Left lung (tissue), 14 donors: ENCODE measurements at places on chromosomes 11 and 22. TPM values are rescaled to one million over a fixed set of nuclear protein-coding genes. Genes with fewer than 3 reads are reported as not detected.

Gene OR52N4
- not detected for polyA plus RNA-seq

Gene F2
- polyA plus RNA-seq: 0.56 TPM

GRCh38 chr11:85236211-85236610, 390.9 kb downstream of the DLG2 start:
- no peak for DNase-seq

DNA sequence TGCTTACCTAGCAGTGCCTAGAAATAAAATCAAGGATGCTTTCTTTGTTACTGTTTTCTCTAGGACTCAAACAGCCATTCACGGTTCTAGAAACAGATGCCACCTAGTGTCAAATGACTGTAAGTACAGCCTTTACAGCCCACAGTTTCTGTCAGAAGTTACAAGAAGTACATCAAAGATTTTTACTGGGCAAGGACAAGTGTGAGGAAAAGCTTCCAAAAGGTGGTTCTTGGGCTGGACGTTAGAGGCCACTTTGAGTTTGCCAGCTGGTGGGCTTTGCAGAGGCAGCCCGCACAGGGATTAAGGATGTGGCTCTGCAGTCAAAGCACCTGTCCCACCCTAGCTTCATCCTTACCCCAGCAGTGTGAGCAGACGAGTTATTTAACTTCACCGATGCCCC, 6.9 kb downstream of the KMT5B start:
- no peak for DNase-seq

- no peak for DNase-seq
Measured at GRCh38 chr11:11995601-11996000, 12.8 kb downstream of the DKK3 start.

Gene GAS2
- 10.2 TPM for polyA plus RNA-seq

DNA sequence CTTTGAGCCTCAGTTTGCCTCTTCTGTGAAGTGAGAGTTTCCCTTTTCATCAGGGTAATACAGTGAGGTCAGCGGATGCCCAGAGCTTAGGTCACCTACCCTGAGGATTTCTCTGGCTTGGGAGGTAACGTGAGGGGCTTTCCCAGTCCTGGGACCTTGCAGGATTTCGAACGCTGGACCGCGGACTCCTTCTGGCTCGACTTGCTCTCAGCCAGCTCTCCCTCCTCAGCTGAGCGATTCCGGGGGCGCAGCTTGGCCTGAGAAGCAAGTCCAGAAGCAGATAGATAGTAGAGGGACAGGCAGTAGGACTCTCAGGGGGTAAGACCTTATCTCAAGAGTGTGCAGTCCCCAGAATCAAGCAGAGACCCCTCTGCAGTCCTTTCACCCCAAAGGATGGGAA, 24.0 kb downstream of the TNKS1BP1 start:
- DNase-seq: no peak

DNA sequence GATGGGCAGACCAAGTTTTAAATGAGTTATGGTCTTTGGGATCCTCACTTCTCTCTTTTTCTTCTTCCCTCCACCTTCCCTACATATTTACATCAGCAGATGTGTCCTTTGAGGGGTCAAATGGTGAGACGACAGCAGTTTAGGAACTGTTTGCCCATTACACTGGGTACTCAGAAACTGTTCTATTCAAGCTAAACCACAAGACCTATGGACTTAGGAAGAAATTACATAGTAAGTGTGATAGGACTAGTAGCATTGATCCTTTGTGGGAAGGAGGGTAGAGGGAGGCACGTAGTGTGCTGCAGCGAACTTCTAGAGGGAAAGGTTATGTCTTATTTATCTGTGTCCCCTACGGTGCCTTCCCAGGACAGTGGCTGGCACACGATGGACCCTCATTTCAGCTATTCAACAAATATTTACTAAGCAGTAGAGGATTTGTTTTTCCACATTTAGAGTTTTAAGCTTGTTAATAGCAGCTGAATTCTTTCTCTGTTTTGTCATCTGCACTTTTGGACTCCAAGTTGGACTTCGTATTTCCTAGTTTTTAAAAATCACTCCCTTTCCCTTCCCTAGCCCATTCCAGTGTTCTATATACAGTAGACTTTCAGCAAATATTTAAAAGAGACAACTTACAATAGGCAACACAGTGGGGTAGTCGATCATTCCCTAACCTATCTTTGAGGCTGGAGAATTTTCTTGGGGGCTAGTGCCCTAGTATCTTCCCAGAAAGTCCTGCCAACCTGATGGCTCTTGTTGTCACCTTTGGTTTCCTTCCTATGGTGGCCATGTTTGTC, 13.9 kb downstream of the FZD4 start:
- DNase-seq: no peak

Gene CNTN5
- polyA plus RNA-seq: 0.15 TPM

DNA sequence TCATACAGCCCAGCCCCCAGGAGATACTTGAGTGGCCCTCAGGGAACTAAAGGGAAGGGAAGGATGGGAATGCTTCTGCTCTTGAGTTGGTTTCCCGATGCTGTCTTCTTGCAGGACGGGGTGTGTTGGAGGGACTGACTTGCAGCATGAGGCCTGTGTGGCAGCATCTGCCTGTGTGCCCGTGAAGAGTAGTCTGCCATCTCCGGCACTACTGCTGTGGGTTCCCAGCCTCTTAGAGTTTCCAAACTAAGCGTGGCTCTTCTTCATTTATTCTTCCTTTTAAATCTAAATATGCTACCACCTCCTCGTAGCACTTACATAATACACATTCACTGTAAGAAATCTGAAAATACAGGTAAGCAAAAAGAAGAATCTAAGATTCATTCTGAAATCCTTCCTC, 12.8 kb downstream of the EXT2 start:
- DNase-seq: no peak

Gene BATF2
- 3.2 TPM for polyA plus RNA-seq

DNA sequence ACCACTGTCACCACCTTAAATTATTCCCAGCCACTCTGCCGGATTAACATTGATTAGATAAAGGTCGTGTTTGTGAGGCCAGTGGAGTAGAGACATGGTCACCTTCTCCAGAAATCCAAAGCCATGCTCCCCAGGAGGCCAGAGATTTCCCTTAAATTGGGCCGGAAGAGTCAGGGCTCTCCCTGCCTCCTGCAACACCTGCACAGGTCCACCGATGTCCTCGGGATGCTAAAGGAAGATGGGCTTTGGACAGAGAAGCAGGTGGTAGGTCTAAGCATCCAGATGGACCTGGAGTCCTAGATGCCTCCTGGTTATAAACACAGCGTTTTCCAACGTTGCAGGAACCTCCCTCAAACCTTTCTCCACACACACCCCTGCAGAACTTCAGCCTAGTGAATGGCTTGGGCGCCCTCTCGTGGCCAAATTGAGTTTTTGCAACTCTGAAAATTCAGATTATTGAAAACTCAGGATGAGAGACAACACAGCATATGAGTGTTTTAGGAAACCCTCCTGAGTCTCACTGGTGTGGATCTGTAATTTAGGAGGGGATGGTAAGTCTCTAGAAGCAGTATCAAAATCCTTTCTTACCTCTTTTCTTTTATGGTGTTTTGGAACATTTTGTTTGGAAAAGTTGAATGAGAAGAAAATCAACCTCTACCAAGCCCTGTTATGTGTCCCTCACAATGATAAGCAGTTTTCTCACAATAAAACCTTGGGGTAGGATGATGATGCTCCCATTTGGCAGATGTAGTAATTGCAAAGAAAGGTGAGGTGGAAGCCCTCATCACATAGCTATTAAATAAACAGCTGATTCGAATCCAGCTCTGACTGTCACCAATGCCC, 109.6 kb downstream of the RRAS2 start:
- DNase-seq: no peak

- DNase-seq: no peak
Measured at GRCh38 chr11:120909676-120910416, 114.1 kb upstream of the TBCEL start.

- no peak for DNase-seq
Measured at GRCh38 chr11:111438846-111439520, 59.9 kb upstream of the POU2AF1 start.
